ENCODE measurements at places on chromosomes 5 and 9.
A peak's percentile ranks its signal among the peaks of the same experiment; 100 is the strongest.

DNA sequence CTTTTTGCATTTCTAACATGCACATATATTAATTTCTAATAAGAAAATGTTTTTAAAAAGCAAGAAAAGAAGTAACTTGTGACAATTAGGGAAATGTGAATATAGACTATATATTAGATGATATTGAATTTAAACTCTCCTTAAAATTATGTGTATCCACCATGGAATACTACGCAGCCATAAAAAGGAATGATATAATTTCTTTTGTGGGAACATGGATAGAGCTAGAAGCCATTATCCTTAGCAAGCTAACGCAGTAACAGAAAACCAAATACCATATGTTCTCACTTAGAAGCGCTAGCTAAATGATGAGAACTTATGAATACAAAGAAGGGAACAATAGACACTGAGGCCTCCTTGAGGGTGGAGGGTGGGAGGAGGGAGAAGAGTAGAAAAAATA lies 23.8 kb upstream of the AP3B1 start:
- DNase-seq, result no peak

- no peak for DNase-seq
Measured at GRCh38 chr5:33594006-33594405, 153.2 kb downstream of the TARS1 start.

GRCh38 chr9:2181792-2182191 lies 166.6 kb downstream of the SMARCA2 start:
- DNase-seq, result no peak

DNA sequence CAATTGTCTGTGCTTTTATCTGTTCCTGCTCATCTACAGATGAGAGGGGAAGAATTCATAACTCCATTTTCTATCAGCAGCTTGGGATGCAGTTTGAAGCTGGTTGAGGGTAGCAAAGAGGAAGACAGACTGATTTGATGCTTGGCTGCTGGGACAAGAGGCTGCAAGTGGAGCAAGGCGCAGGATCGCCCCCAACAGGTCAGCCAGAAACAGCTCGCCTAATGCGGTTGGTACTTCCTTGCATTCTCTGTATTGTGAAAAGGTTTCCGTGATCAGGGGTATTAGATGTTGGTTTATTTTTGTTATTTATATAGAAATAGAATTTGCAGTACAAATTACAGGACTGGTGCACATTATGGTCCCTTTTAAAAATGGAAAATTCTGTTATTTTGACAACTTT lies 40.6 kb downstream of the ZNF883 start:
- DNase-seq, result no peak

GRCh38 chr5:58341476-58341875 lies 118.4 kb downstream of the PLK2 start:
- no peak for DNase-seq

GRCh38 chr5:31144364-31144763 lies 49.1 kb upstream of the CDH6 start:
- no peak for DNase-seq

- DNase-seq, result peak; percentile 3
Measured at GRCh38 chr5:36878392-36879082, 2.0 kb downstream of the NIPBL start.

DNA sequence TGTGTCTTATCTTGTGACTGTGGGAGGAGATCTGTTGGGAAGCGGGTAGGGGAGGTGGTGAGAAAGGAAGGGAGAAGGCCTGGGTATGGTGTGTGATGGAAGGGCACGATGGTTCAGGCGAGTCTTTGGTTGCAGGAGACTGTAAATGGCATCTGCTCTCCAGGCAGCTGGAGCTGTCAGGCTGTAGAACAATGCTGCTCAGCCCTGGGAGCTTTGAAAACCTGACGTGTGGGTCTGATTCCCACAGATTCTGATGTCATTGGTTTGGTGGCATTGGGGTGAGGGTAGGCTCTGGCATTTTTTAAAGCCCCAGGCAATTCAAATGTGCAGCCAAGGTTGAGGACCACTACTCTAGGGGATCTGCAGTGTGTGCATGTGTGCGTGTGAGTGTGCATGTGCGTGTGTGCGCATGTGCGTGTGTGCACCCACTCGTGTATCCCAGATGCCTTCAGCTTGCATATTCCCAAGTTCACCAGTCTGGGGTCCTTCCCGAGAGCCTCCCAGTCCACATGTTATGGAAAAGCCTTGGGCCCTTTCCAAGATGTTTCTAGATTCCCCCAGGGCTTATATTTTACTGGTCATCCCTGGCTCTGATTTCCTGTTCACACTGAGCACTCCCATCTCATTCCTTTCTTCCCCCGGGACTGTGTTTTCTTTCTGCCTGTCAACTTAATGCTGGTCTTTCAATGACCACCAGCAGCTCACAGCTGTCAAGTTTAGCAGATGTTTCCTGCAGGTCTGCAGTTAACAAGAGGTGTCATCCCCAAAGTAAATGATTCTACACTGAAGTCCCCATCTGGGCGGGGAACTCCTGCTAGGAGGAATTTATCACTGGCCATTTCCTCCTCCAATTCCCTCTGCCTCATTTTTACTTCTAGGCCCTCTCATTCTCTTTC lies 34.0 kb downstream of the BOD1 start:
- DNase-seq, result no peak

GRCh38 chr9:78239506-78239905 lies 3.6 kb downstream of the CEP78 start:
- DNase-seq, result no peak

GRCh38 chr9:26706223-26706622 lies 186.4 kb downstream of the CAAP1 start:
- DNase-seq, result no peak

- no peak for DNase-seq
Measured at GRCh38 chr9:5560443-5561100, 50.2 kb downstream of the PDCD1LG2 start.

GRCh38 chr5:120555345-120555744 lies 91.2 kb downstream of the PRR16 start:
- no peak for DNase-seq

GRCh38 chr9:10774051-10774450 lies 161.2 kb upstream of the PTPRD start:
- DNase-seq, result no peak

GRCh38 chr9:129164246-129164930 lies 13.7 kb downstream of the IER5L start:
- DNase-seq, result no peak

- DNase-seq, result no peak
Measured at GRCh38 chr9:123883634-123884033, 46.3 kb downstream of the DENND1A start.

DNA sequence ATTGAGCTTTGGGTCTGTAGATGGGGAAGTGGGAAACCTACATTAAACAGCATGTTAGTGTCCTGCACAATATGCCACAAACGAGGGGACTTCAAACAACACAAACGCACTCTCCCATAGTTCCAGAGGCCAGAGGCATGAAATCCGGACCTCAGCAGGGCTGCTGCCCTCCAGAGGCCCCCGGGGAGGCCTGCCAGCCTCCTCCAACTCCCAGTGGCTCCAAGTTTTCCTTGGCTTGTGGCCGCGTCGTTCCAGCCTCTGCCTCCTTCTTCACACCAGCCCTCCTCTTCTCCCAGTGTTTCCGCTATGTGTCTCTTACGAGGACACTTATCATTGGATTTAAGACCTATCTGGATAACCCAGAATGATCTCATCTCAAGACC lies 13.3 kb upstream of the COL5A1 start:
- DNase-seq, result no peak

DNA sequence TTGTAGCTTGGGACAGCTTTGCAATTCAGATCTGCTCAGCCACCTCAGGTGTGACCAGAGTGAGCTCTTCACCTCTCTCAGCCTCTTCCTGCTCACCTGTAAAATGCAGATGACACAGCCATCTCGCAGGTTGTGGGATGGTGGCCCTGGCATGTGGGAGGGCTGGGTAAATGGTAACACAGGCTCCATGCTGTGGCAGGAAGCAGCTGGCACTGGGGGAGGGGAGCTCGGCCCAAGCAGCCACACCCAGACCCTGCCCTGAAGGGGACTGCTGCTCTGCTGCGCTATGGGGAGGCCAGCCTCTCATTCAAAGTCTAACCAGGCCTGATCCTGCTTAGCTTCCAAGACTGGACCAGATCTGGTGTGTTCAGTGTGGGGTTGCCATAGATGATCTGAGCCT lies 24.1 kb downstream of the PHF2 start:
- DNase-seq, result no peak

DNA sequence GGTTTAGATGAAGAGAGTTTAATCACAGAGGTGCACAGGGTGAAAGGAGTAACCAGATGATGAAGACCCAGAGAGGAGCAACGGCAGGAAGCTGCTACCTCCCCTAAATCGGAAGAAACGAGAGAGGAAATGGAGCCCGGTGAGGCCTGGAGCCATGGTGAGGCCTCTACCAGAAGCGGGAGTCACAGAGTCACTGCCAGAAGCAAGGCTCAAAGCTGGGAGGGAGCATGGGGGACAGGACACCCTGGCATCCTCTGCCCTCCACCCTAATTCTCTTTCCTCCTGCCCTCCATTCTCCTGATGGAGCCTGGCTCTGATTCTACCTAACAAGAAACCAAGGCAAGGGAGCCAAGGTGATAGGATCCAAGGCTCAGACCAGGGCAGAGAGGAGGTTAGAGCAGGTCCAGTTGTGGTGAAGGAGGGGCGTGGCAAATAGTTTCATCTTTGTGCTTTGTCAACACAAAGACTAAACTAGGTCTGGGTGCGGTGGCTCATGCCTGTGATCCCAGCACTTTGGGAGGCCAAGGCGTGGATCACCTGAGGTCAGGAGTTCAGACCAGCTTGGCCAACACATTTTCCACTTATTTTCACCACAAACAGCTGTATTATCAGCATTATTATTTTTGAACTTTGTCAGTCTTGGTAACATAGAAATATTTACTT lies 134.4 kb upstream of the RAI14 start:
- DNase-seq, result no peak

DNA sequence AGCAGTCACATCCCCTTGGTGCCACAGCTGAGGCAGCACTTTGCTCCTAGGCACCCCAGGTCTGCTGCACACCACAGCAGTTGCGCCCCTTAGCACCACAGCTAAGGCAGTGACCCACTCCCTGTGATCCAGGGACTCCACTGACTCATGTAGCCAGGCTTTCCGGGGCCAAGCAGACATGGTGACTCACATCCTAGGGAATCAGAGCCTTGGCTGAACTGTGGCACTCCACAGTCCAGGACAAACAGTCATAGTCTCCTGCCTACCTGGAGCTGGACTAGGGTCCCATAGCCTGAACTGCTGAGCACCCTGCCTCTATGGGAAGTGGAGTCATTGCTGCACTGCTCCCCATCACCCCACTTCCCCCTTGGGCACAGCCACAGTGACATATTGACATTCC lies 338.7 kb downstream of the NPR3 start:
- DNase-seq, result no peak

DNA sequence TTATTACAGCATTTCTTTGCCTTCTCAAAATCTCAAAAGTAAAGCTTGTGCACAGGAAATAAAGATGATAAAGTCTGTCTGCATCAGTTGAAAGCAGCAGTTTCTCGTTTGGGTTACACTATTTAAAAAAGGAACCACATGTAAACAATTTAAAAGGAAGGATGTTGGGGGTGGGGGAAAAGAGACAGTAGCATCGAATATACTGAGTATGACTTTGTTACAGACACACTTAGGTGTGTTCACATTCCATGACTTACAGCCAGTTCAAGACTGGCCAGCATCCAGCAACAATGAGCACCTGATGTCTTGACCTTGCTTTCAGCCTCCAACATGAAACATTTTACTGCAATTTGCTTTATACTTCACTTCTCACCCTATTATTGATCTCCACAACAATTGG lies 8.7 kb downstream of the GAPT start:
- DNase-seq, result no peak

DNA sequence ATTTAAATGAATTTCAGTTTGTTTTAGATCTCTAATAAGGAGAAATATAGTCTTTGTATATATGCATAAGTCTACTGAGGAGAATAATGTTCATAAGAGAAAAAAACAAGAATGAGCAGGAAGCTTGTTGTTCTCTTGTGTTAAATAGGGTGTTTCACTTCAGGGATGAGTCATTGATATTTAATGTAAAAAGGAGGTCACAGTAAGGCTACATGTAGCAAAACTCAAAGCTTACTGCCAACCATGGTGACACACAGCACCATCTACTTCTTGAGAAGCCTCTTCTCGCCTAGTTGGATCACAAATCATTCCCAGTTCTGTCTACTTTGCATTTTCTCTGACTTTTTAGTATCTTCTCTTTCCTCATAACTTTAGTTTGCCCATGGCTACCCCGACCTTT lies 1466.0 kb upstream of the C9orf72 start:
- DNase-seq, result no peak

- no peak for DNase-seq
Measured at GRCh38 chr9:135281791-135282737, 194.6 kb downstream of the OLFM1 start.

DNA sequence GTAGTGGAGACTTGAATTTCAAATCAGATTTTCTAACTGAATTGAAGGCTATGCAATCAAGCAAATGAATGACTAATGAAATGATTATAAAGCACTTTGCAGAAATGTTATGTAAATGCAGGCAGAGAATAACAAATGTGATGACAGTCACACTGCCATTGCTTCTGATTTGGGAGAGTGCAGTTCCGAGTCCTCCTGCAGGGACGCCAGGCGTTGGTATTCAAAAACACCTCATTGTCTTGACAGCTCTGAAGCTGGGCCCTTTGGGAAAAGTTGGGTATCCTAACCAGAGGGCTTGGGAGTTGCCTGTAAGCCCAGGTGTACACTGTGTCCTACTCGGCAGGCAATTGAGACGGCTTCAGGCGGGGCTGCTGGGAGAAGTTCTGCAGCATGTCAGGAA lies 57.9 kb downstream of the C5orf15 start:
- no peak for DNase-seq

DNA sequence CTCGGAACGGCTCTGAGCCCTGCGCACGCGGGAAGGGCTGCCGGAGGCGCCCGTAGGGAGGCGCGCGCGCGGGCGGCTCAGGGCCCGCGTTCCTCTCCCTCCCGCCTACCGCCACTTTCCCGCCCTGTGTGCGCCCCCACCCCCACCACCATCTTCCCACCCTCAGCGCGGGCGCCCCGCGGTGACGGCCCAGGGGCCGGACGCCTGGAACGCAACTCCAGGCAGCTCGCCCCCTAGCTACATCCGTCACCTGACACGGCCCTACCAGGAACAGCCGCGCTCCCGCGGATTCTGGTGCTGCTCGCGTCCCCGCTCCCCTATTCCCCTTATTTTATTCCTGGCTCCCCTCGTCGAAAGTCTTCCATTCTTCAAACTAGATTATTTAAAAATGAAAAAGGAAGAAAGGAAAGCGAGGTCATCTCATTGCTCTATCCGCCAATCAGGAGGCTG lies at the start of gene CDKN2B-AS1:
TSS of gene CDKN2B-AS1 (plus strand) at position 236 of the 450 bp plus-strand sequence.
- peak; percentile 78 for DNase-seq

- DNase-seq, result peak; percentile 56
Measured at GRCh38 chr9:35605351-35606137, 482 bp downstream of the TESK1 start.
